ENCODE measurements at places on chromosomes 6 and 20.

DNA sequence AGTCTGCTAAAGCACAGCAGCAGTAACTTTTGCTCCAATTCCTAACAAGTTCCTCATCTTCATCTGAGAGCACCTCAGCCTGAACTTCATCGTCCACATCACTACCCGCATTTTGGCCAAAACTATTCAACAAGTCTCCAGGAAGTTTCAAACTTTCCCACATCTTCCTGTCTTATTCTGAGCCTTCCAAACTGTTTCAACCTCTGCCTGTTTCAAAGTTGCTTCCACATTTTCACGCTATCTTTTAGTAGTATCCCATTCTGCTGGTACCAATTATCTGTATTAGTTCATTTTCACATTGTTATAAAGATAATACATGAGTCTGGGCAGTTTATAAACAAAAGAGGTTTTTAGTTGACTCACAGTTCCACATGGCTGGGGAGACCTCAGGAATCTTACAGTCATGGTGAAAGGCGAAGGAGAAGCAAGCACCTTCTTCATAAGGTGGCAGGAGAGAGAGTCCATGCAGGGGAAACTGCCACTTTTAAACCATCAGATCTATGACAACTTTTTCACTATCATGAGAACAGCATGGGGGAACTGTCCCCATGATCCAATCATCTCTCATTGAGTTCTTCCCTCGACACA is 99.4 kb upstream of the GRIK2 start:
- H3K27me3 ChIP-seq: no peaks in the 10 kb centered on the region
- H3K36me3 ChIP-seq: no peaks in the 10 kb centered on the region
- DNase-seq: no peak
- H3K4me1 ChIP-seq: no peaks in the 10 kb centered on the region

- DNase-seq: no peak
- H3K36me3 ChIP-seq: no peaks in the 10 kb centered on the region
- H3K27me3 ChIP-seq: no peaks in the 10 kb centered on the region
- H3K27ac ChIP-seq: no peak overlapping the region
- H3K4me1 ChIP-seq: peaks cover 10% of the 10 kb centered on the region
These were observed 14.6 kb downstream of the TFEB start for GRCh38 chr6:41720783-41721182.

GRCh38 chr6:26382121-26382520 is 787 bp upstream of the BTN2A2 start:
- no peaks in the 10 kb centered on the region for H3K27me3 ChIP-seq
- DNase-seq: no peak

DNA sequence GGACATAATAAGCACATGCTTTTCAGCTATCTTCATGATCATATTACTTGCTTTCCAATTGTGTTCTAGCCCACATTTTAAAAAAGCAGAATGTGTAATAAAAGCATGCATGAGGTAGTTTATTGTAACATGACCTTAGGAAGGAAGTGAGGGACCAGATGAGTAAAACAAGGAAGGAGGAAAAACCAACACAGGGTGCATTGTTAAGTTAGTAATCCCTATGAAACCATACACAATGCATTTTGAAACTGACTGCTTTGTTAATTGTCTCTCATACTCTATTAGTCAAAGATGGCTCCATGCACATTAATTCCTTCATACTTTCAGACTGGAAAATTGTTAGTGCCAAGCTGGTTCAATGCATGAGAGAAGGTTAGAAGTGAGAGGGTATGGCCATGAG is 37.7 kb upstream of the CENPW start:
- H3K4me3 ChIP-seq: no peak overlapping the region
- no peaks in the 10 kb centered on the region for H3K27me3 ChIP-seq
- no peak for DNase-seq
- H3K4me1 ChIP-seq: no peaks in the 10 kb centered on the region
- H3K36me3 ChIP-seq: no peaks in the 10 kb centered on the region
- H3K27ac ChIP-seq: no peak overlapping the region

GRCh38 chr6:112513175-112513574 is 166.0 kb downstream of the RFPL4B start:
- H3K36me3 ChIP-seq: no peaks in the 10 kb centered on the region
- H3K27me3 ChIP-seq: no peaks in the 10 kb centered on the region
- DNase-seq: no peak
- H3K27ac ChIP-seq: no peak overlapping the region
- H3K4me1 ChIP-seq: no peaks in the 10 kb centered on the region

DNA sequence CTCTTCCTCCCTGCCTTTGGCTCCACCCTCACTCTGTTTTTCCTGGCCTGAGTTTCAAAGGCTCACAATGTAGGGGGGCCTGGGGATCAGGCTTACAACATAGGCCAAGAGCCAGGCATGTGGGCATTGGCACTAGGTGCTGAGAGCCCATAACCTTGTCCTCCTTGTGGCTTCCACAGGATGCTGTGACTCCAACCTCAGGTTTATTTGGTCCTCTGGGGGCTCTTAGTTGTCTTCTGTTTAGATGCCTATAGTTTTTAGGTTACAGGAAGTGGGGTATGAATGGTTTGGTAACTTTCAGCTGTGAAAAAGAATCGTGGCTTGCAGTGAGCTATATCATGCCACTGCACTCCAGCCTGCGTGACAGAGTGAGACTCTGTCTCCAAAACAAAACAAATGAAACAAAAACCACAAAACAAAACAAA is 25.6 kb downstream of the MMP24 start:
- H3K4me3 ChIP-seq: no peak overlapping the region
- no peak for DNase-seq
- H3K36me3 ChIP-seq: peaks cover 24% of the 10 kb centered on the region
- no peaks in the 10 kb centered on the region for H3K4me1 ChIP-seq
- no peaks in the 10 kb centered on the region for H3K27me3 ChIP-seq

- no peaks in the 10 kb centered on the region for H3K4me1 ChIP-seq
- DNase-seq: no peak
- no peak overlapping the region for H3K4me3 ChIP-seq
These were observed 27.9 kb upstream of the SGK1 start for GRCh38 chr6:134345789-134346188.
